Stimulated activated CD4-positive, alpha-beta T cell treated with anti-CD3 and anti-CD28 coated beads, Interleukin-4, amount 100 ng/mL, for 1 hour (primary cell): ENCODE measurements at places on chromosomes 3 and 15.
A peak's percentile ranks its signal among the peaks of the same experiment; 100 is the strongest.

DNA sequence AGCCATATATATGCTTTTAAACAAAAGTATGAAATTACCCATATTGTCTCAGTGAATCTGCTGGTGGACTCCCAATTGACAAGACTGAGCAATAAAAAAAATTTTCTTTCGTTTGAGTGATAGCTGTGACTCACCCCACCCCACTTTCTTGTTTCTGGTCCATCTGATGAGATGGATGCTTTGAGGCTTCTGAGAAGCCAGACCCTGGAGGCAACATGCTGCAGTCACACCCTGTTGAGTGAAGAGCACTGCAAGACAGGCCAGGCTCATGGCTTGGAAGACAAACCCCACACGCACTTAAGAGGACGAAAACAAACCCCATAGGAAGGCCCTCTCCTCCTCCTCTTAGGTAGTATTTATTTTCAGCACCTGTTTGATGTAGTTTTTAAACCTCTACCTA lies 276.0 kb upstream of the TTC14 start:
- DNase-seq: no peak

DNA sequence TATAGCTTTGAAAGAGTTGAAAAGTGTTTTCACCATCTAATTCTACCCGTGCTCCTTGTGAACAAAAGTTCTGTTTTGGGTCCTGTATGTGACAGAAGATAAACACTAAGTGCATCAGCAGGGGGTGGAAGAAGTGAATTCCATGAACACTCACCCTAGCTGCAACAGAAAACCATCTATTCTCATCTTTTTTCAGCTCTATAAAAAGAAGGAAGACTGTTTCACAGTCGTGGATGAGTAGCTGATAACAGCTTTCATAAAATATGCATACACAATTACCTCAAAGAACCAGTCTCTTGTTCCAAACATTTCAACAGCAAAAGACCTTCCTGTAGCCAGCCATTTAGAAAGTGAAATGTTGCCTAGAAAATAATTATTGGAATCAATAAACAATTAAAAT lies 281.7 kb upstream of the RASGRP1 start:
- no peak for DNase-seq

- DNase-seq: no peak
Observed at GRCh38 chr3:108834551-108834950, 12.0 kb downstream of the TRAT1 start.

DNA sequence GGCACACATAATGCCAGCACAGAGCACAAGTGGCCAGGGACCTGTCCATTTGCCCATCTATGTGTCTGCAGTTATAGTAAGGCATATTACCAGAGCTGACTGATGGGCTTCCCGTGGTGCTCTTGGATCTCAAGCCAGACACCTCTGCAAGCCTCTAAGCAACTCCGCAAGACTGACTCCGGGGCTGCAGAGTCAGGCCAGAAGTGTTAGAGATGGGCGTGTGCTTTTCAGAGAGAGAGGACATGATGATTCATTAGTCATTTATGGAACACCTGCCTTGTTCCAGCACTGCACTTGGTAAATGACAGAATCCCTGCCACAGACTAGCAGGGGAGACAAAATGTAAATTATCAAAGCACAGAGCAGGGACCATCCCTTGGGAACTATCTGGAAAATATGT lies 559.0 kb downstream of the PDCD6IP start:
- DNase-seq: no peak

- DNase-seq: no peak
Observed at GRCh38 chr3:112721231-112721630, 80.3 kb upstream of the CCDC80 start.

DNA sequence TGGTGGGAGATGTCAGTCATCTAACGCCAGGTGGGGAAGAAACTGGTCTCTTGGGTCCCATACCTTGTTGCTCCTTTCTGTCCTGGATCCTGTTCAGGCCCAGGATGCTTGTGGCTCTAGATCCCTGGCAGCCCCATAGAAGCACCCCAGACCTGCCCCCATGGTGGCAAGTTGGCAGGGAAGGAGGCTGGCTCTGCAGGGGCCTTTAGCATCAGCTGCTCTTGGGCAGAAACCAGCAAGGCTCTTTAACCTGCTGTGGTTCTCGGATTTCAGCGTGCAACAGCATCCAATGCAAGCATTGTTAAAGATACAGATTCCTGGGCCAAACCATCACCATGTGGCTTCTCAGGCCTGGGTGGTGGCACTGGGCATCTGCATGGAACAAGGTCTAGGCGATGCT lies 75.8 kb downstream of the SNRK start:
- no peak for DNase-seq

DNA sequence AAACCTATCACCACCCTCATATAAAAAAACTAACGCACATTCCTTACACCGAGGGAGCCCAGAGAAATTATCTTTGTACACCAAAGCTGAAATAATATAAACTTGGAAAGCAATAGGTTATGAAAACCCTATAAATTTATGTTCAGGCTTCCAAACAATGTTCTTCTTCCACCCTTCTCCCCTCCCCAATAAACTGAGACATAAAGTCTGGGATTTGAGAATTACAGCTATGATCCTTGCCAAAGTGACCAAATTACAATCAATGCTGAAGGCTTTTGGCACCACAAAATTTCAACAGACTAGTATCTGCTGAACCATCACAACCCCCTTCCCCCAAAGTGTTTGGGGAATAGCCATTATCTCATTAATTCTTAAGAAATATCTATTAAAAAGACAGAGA lies 237.8 kb downstream of the FMN1 start:
- no peak for DNase-seq

GRCh38 chr15:35003928-35004327 lies 15.8 kb upstream of the ZNF770 start:
- no peak for DNase-seq

- no peak for DNase-seq
Observed at GRCh38 chr3:151814588-151814987, 672 bp downstream of the AADAC start.

- DNase-seq: peak; percentile 24
Observed at GRCh38 chr3:13069495-13069894, 3.7 kb downstream of the IQSEC1 start.

DNA sequence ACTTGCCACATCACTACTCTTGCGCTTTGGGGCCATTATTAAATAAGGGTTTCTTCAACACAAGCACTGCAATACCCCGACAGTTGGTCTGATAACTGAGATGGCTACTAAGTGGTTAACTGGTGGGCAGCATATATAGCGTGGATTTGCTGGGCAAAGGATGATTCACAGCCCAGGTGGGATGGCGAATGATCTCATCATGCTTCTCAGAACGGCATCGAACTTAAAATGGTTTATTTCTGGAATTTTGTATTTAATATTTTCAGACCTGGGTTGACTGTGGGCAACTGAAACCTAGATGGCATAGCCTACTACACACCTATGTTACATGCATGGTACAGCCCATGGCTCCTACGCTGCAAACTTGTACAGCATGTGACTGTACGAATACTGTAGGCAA lies 26.8 kb upstream of the TKT start:
- DNase-seq: no peak

DNA sequence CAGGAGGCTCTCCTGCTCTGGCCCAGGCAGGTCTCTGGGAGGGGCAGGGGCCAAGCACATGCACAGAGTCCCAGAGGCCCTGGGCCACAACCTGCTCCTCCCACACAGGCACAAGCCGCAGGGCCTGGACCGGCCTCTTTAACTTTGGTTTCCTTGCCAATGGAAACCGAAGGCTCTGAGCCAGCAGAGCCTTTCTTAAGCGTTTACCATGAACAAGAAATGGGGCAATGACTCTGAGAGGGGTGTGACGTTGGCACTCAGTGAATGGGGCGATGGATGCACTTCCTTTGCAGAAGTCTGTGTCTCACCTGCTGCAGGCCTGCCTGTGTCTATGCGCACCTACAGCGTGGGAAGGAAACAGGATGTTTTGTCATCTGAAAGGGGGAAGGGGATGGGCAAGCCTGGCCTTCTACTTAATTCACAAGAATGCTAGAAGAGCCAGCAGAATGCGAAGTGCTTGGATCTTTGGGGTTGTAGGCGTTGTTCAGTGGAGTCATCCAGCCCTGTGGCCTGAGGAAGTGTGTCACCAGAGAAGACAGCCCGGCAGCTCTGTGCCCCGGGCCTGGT lies 41.8 kb downstream of the IFT122 start:
- DNase-seq: peak; percentile 23

- DNase-seq: no peak
Observed at GRCh38 chr3:41000471-41000870, 198.8 kb upstream of the CTNNB1 start.

DNA sequence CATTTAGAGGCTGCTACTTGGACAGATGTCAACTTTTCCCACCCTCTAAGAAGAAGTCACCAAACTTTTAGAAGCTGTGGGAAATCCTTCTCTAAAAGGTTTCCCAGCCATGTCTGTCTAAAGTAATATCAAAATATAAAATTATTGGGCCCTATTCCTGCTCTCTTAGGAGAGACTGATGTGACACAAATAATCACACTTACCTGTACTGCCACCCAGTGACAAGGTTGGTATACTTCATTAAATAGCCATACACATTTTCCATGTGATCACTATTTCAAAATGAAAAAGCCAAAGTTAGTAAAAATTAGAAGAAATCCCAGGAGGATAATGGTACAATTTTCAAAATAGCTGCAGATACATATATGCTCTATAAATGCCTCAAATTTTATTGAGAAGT lies 12.6 kb downstream of the OSBPL11 start:
- DNase-seq: no peak

DNA sequence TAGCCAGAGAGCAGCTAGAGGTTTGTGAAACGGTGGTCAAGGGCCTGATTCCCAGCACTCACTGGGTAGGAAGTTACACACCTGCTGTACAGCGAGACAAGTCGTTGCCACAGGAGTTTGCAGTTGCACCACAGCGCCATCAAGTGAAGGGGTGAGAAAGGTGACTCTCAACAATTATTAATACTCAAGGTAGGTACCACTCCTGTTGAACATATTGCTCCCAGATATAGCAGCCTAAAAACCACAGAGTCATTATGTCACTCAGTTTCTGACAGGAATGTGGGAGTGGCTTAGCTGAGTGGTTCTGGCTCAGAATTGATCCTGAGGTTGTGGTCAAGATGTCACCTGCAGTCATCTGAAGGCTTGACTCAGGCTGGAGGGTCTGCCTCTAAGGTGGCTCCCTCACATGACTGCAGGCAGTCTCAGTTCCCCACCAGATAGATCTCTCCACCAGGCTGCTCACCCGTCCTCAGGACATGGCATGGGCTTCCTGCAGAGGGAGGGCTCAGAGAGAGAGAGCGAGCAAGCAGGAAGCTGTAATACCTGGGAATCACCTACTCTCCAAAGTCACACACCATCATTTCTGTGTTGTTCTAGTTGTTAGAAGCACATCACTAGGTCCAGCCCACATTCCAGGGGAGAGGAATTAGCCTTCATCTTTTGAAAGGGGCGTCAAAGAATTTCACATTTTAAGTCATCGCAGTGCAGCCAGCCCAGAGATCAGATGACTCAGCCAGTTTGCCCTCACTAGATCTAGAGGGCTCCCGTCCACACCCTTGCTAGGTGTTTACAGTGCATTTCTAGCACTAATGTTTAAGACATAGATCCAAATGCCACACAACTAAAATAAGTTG lies 17.0 kb upstream of the ANO10 start:
- DNase-seq: peak; percentile 32

DNA sequence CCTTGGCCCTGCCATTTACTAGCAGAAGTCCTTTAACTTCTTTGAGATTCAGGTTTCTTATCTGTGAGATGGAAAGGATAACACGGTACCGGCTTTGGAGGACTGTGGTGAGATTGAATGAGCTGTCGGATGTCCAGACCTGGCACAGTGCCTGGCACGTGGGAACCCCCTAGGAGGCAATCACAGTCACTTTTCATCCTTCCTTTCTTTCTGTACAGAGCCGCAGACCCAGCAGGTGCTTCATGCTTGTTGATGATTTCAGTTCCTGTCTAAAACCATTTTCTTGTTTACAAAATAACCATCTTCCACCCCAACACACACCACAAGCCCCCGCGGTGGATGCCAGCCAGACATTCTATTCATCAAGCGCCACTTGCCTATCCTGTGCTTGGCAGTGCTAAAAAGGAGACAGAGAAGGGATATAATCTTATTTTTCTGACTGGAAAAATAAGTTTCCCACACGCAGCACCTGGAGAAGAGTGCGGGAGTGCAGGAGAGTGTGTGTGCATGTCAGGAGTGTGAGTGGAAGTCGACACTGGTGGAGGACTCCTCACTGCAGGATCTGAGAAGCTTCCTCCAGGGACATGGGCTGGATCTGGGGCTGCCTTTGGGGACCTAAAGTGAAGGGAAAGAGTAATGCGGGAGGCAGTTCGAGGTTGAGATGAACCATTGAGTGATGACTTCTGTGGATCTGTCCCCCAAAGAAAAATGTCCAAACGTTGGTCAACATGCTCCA lies 85.7 kb downstream of the ST6GAL1 start:
- DNase-seq: no peak

GRCh38 chr3:72227486-72228070 lies 442.6 kb upstream of the PROK2 start:
- DNase-seq: no peak

- DNase-seq: no peak
Observed at GRCh38 chr3:105177576-105177975, 189.1 kb upstream of the ALCAM start.

- DNase-seq: no peak
Observed at GRCh38 chr3:55615039-55615693, 128.1 kb upstream of the WNT5A start.

DNA sequence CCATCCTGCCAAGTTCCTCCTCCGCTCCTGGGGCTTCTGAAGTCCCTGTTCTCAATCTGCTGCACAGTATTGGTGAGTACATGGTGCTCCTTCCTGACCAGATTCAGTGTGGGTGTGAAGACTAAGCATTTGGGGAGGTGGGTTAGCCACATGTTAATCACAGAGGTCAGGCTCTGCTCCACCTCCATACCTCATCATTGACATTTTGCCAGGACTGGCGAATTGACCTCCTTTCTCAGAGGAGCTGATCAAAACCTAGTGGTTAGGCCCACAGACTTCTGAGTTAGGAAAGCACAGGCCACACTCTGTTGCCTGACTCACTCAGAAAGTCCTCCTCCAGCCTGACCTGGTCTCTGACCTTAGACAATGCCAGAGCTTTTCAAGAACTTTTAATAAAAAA lies 8.4 kb upstream of the RPS17 start:
- no peak for DNase-seq

- no peak for DNase-seq
Observed at GRCh38 chr3:131561511-131561910, 58.7 kb upstream of the MRPL3 start.

- no peak for DNase-seq
Observed at GRCh38 chr3:186985661-186986364, 55.5 kb downstream of the ST6GAL1 start.

- no peak for DNase-seq
Observed at GRCh38 chr3:81395739-81396513, 365.5 kb downstream of the GBE1 start.

DNA sequence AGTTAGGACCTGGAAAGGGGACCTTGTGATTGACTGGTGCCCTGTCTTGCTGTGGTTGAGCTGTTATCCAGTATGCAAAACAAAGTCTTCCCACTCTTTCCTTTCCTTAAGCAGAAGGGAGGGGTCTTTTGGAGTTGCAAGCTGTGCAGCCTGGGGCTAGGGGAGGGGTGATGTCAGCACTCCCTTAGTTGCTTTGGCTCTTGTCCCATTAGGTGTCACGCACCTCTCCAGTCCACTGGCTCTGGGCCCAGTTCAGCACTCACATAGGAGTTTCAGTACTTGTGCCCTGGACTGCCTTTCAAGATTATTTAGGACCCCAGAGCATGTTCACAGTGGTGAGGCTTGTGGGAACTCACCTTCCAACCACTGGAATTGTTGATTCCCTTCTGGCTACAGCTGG lies 238.5 kb downstream of the DOCK3 start:
- no peak for DNase-seq
